ENCODE measurements at places on chromosomes 3 and 15.

GRCh38 chr15:99594916-99595315, 29.1 kb downstream of the MEF2A start:
- no peak for DNase-seq

GRCh38 chr15:71718116-71718910, 92.0 kb upstream of the NR2E3 start:
- no peak for DNase-seq

GRCh38 chr3:63862804-63863149, 828 bp downstream of the THOC7 start:
- no peak for DNase-seq

DNA sequence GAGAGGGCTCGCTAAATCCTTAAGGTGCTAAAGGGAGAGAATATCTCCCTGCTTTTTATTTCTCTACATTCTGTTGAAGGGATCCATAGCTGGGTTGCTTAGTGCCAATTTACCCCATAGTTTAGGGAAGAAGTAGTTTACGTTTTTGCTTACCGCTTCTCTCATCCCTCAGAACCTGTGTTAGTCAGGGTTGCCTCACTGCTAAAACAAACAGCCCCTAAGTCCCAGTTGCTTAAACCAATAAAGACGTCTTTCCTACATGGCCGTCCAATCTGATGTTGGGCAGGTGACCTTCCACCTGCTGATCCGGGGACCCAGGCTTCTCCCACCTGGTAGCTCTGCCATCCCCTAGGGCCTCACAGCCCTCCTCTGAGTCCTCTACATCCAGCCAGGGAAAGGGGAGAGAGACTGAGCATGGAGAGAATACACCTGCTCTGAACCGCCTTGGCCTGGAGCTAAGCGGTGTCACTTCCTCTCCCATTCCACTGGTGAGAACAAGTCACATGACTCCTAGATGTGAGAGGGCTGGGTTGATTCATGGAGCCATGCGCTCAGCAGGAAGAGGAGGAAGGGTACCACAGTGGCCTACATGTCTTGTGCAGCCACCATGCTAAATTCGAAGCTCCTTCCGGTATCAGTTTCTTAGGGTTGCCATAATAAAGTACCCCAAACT, 26.3 kb downstream of the DNASE1L3 start:
- no peak for DNase-seq

DNA sequence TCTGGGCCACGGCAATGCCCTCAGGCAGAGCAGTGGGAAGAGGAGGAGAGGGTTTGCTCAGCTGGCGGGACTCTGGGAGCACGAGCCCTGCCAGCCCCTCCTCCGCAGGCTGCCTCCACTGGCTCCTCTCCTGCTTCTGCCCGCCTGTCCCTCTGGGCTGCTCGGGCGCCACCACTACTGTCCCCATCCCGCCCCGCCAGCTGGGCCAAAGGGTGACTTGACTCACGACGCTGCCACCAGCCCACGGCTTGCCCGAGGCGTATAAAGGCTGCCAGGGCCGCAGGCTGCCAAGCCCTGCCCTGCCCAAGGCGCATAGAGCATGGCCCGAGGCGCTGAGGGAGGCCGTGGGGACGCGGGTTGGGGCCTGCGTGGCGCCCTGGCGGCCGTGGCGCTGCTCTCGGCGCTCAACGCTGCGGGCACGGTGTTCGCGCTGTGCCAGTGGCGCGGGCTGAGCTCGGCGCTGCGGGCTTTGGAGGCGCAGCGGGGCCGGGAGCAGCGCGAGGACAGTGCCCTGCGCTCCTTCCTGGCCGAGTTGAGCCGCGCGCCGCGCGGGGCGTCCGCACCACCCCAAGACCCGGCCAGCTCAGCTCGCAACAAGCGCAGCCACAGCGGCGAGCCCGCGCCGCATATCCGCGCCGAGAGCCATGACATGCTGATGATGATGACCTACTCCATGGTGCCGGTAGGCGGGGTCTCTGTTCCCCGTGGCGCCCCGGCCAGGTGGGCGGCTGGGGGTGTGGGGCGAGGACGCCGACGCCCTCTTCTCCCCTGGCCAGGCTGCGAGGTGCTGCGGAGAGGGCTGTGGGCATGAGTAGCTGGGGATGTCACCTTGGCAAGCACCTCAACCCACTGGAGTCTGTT, at the start of gene GLDN:
GLDN (plus strand) TSS at position 290 of the 861 bp plus-strand sequence; CDS start at position 320, 30 bp downstream.
- DNase-seq, result no peak

- no peak for DNase-seq
Measured at GRCh38 chr3:172580680-172581401, 57.6 kb upstream of the TNFSF10 start.

GRCh38 chr15:58064980-58065444, 499 bp downstream of the ALDH1A2 start:
- DNase-seq, result no peak

DNA sequence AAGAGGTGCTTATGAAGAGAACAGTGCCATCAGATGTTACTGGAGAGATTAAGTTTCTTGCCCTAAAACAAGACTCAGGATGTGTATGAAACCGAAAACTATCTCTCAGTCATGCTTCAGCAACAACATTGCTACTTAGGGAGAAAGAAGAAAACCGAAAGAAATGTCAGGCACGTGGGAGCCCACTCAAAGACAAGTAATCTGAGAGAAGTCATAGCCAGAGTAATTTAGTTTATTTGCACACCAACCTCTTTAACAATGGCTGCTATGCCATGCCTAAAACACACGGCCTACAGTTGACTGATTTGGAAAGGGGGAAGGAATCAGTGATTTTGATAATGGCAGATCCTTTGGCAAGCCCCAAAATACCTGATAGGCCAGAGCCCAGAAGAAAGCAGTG, 162.9 kb downstream of the TIGIT start:
- DNase-seq, result no peak

- peak; percentile 45 for DNase-seq
Measured at GRCh38 chr3:133096900-133097613, 58.9 kb downstream of the TMEM108 start.

DNA sequence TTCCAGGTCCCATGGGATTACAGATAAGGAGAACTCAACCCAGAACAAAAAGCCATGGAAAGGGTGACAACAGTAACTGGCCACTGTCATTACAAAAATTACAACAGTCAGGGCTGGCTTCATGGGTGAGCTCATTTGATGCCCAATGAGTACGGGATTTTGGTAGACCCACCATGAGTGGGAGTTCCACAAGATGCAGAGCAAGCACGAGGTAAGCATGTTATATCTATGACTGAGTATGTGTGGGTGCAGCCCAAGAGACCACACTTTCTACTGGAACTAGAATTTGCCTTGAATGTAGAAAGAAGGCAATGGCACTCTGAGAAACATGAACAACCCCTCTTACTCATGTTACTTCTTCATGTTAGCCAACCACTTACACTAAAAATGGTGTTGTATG, 83.3 kb downstream of the IGF2BP2 start:
- no peak for DNase-seq

DNA sequence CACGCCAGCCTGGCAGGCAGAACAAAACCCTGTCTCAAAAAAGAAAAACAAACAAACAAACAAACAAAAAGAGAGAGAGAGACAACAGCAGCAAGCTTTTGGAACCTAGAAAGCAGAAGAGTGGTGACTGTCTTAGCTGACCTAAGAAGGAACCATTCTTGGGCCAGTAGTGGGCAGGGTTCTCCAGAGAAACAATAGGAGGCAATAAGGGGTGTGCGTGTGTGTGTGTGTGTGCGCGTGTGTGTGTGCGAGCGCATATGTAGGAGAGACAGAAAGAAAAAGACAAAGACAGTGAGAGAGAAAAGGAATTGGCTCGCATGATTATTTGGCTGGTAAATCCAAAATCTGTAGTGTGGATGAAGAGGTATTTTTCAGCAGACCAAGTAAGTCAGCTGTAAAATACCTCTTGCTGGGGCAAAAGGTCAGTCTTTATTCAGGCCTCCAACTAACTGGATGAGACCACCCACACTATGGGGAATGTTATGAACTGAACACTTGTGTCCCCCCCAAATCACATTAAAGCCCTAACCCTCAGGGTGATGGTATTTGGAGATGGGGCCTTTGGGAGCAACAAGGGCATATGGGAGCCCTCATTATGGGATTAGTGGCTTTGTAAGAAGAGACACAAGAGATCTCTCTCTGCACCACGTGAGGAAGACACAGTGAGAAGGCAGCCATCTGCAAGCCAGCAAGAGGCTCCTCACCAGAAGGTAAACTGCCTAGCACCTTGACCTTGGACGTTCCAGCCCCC, 15.1 kb upstream of the BLM start:
- DNase-seq, result no peak

GRCh38 chr3:38121832-38122461, 15.0 kb downstream of the ACAA1 start:
- no peak for DNase-seq

GRCh38 chr3:23953523-23953922, 8.4 kb downstream of the NR1D2 start:
- no peak for DNase-seq

Data from skin of body (tissue), 3 donors.